Brain microvascular endothelial cell (primary cell): ENCODE measurements at places on chromosomes 7 and 10.
A peak's percentile ranks its signal among the peaks of the same experiment; 100 is the strongest.

GRCh38 chr7:1192171-1192676, 32.2 kb upstream of the ZFAND2A start:
- DNase-seq: peak; percentile 71

DNA sequence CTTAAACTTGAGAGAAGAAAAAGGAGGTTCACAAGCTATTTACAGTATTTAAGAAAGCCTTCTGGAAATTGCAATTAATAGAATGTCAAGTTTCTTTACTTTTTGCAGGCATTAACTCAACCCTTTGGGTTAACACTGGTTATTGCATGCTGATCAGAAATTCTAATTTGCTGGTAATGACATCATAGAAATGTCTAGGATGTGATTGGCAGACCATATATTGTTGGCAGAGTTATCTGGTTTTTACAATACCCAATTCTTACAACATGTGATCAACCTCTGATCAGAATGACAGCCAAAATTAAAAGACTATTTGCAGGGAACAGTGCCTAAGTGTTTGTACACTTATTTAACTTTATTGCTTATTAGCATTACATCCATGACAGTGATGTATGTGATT, 1.6 kb upstream of the CASD1 start:
- DNase-seq: no peak

DNA sequence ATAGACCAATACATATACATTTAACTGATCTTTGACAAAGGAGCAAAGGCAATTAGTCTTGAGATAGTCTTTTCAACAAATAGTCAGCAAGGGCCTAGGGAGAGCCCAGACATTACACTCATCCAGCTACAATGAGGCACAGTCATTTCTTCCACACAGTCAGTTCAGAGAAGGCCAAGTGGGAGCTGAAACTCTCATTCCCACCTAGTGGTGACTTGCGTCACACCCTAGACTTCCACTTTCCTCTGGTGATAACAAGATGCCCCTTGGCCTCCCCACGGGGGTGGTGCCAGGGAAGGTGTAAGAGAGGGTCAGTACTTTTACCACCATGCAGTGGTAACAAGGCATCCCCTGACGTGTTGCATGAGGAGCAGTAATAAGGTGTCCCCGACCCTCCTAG, 8.0 kb downstream of the FRMPD2 start:
- DNase-seq: no peak

- peak; percentile 1 for DNase-seq
These were observed 29.7 kb upstream of the CALN1 start for GRCh38 chr7:72441791-72442190.

DNA sequence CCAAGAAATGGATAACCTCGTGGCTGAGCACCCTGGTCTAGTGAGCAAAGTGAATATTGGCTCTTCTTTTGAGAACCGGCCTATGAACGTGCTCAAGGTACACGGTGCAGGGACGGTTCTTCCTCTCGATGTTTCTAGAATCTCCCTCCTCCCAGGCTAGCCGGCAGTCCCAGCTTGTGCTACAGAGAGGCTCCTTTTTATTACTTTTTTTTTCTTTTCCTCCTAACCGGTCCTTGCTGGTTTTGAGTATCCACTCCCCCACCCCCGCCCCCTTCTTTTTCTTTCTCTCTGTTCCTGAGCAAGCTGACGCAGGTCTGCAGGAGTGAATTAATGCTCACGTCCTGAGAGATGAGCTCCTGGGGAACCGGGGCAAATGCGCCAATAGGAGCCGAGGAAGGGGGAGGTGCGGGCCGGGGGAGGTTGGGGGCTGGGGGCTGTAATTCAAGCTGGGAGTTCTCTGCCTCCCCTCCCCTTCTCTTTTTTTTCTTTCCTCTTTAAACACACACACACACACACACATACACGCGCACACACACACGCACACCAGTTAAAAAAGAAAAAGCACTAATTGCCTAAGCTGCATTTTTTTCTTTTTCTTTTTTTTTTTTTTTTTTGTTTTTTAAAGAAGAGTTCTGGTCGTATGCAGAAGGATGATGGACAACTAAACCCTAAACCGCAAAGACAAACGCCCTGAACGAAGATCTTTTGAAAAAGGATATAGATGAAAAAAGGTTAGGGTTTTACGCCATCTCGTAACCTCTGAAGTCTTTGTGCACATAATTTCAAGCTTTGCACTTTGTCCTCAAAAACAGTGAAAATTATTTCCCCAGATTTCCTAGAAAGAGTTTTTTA, 6.6 kb downstream of the CPA2 start:
- DNase-seq: no peak

DNA sequence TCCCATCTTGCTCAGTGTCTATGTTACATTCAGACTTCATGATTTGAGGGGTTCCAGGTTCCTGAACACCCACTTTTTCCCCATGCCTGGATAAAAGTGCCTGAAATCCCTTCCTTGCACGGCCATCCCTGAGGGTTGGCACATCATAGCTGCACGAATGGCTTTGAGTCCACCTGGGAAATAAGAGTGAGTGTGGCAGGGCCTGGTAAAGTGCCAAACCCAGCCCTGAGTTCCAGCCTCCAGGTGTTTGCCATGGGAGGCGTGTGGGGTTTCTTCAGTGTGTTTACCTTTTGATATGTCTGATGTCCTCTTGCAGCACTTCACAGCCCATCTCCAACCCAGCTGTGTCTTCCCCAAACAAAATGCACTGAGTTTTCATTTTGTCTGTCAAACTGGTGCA, 145.7 kb downstream of the PAXIP1 start:
- DNase-seq: no peak

DNA sequence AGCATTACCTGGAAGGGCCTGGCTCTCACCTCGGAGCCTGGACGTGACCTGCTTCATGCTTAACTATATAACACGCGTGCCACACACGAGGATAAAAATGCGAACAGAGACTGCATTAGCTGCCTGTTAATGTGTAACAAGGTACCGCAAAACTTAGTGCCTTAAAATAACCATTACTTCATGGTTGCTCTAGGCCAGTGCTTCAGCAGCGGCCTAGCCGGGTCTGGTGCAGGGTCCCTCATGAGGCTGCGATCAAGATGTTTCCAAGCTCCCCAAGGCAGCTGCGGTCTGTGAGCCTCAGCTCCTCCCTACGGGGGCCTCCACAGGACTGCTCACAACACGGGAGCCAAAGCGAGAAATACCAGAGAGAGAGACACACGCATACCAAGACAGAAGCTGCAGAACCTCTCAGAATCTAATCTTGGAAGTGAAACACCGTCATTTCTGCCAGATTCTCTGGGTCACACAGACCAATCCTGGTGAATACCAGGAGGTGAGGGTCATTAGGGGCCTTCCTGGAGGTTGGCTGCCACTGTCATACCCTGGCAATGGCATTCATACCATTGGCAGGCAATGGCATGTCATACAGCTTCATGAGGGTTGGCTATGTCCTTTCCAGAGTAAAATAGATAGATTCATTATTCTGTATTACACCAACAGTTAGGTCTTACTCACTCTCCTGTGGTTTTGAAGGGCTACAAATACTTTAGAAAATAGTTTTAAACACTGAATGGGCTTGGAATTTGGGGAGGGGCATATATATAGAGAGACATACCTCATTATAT, 94.5 kb downstream of the HIPK2 start:
- peak; percentile 89 for DNase-seq

- DNase-seq: no peak
These were observed 118.6 kb upstream of the PRSS58 start for GRCh38 chr7:142376356-142376997.

- peak; percentile 47 for DNase-seq
These were observed 4.6 kb upstream of the TWIST1 start for GRCh38 chr7:19121977-19122588.

DNA sequence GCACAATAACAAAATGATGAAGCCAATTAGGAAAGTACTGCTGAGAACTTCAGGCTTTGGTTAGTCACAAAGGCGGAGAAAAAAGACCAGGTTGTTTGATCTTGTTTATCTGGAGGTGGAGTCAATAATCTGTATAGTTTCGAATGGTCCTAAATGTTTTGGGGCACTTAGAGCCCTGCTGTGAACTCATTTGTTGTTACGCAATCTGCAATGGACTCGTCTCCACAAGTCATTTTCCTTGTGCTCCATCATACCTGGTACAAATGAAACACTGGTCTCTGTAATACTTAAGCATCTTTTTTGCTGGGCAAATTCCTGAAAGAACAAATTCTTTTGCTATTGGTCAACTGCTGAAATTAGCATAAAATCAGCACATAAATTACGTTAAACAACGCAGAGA, 430.5 kb downstream of the GATA3 start:
- no peak for DNase-seq

DNA sequence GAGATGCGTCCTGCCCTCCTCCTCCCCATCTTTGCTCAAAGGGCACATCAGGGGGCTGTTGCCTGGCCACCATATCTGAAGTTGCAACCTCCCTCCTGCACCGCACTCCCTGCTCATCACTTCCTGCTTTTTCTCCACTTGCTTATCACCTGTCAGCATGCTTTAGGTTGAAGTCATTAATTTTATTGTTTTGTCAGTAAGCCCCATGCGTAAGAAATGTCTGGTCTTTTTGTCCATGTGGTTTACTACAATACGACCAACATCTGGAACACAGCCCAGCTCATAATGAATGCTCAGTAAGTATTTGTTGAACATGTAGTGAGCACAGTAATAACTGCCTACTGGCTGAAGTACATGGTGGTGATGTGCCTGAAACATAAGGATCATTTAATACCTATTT, 71.6 kb upstream of the GJD4 start:
- DNase-seq: no peak

- DNase-seq: no peak
These were observed 298.1 kb downstream of the CRPPA start for GRCh38 chr7:16123117-16123770.

DNA sequence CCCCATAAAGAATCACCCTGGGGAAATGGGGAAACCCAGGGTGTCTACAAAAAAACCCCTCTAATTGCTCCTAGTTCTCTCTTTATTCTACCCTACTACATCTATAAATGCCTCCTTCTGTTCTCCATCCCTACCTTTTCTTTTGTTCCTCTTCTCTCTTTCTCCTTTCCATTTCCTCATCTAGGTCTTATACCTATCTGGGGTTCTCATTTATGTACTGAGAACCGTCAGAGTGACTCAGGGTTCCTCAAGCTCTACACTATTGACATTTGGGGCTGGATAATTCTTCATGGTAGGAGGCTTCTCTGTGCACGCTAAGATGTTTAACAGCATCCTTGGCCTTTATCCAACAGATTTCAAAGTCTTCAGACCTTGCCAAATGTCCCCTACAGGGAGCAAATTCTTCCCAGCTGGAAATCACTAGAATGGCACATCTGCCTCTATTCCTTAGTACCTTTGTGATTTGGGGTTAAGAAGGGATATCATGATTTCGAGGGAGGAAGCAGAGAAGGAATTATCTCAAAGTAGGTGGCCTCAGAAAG, 137.4 kb upstream of the PTN start:
- DNase-seq: no peak

DNA sequence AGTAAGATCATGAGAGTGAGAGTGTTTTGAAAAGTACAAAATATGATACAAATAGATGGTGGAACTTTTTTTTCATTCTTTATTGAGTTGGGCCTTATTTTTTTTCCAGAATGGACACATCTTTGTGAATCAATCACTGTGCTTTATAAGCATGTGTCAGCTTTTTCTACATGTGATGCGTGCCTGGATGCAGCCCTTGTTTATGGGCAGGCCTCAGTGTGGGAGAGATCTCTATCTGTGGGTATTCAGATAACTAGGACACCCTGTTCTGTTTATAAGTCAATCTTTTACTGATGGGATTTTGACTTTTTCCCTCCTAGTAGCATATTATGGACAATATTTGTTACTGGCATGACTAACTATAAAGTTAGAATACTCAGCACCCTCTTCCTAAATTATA, 42.9 kb upstream of the IKZF1 start:
- no peak for DNase-seq

GRCh38 chr10:62037166-62037831, 135.8 kb downstream of the ARID5B start:
- peak; percentile 64 for DNase-seq

- no peak for DNase-seq
These were observed 972.6 kb downstream of the KCNMA1 start for GRCh38 chr10:76665029-76665428.

DNA sequence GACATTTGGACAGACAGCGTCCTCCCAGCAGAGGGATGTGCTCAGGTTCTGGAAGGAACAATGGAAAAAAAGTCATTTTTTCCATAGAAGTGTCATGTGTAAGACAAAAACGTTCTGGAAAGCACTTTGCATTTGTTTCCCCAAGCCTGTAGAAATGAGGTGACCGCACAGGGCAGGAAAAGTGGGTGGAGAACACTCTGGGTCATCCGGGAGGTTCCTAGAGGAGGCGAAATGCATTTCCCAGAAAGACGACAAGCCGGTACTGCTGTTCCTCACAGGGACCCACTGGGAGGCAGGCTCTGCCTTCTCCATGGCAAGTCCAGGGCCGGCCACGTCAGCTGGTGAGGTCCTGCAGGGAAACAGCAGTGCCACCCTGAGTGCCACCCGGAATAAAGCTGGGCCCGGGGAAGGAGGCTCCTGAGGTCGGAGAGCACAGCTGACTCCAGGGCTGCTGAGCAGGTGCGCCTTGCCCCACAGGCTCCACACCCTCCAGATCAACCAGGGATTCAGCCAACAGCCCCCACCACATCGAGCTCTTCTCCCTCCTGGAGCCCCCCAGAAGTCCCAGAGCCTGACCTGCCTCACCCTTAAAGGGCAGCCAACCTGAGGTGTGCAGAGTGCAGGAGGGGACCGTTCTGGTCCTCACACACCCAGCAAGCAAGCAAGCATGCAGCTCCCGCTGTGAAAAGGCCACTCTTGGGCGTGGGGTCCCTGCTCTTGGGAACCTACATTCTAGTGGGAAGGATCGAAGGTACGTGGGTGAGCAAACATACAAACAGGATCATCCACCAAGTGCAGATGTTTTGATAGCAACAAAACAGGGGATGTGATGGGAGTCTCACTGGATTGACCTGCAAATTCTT, 28.8 kb upstream of the INPP5A start:
- DNase-seq: no peak

DNA sequence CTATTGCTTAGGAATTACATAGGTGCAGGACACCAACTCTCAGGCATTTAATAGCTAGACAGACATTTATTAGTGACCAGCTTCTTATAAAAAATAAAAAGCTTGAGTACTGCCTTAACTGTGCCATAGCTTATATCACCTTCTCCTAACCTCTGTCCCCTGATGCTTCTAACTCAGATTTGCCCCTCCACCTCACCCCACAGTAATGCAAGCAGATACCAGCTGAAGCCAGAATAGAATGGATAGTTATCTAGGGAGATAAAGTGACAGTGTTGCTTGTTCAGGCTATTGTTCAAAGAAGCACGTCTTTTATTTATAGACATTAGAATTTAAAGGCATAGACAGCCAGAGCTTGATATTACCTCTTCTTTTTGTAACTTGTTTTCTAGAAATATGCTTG, 99.6 kb upstream of the GLCCI1 start:
- DNase-seq: no peak

GRCh38 chr7:152856351-152856750, 96.8 kb downstream of the ACTR3B start:
- no peak for DNase-seq

DNA sequence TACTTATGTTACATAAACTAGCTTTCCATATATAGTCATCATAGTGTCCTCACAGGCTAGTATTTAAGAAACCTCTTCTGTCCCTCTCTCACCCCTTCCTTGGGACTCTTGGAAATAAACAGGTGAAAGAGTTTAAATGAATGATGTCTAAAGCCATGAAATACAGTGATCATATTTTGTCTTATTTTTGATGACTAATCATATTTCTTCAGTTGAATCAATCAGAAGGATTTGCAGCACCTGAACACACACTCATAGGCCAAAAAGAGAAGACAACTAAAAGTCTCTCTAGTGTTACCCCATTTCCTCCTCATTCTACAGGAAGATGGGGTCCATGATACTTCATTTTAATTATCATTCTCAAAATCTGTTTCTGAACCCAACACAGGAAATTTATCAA, 8.6 kb upstream of the ATAD1 start:
- DNase-seq: no peak

- peak; percentile 60 for DNase-seq
These were observed 28.7 kb downstream of the PNPLA8 start for GRCh38 chr7:108497082-108497725.
